ENCODE measurements at places on chromosomes 6 and 20.

DNA sequence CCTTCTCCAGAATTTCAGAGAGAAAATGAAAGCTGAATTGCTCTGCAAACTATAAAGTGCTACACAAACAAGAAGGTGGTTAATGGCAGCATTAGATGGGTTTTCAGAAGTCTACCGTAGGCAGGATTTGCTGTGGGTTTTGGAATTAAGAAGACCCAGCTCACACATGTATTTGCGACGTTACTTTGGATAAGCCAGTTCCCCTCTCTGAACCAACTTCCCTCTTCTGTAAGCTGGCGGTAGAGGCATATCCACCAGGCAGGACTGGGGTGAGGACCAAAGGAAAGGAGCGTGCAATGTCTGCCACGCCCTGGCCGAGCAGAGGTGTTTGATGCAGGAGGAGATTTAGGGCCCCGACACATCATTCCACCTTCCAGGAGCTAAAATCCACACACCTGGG is 6.9 kb downstream of the RSPO4 start:
- no peak for DNase-seq

DNA sequence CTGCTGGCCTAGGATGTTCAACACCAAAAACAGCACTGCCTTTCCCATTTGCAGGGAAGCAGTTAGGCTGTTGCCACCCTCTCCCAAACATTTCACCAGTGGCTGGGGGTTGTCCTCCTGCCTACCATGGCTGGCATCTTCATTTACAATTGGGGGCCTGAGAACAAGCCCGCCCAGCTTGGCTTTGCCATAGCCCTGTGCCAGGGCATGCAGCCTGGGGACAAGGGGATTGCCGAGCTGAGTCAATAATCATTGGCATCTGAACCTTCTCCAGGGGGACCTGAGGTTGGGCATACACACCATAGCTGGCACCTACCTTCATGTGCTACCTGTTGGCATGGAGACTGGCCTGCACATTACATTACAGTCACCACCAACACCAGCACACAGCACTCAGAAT is 345.1 kb downstream of the KHDRBS2 start:
- no peak for DNase-seq

DNA sequence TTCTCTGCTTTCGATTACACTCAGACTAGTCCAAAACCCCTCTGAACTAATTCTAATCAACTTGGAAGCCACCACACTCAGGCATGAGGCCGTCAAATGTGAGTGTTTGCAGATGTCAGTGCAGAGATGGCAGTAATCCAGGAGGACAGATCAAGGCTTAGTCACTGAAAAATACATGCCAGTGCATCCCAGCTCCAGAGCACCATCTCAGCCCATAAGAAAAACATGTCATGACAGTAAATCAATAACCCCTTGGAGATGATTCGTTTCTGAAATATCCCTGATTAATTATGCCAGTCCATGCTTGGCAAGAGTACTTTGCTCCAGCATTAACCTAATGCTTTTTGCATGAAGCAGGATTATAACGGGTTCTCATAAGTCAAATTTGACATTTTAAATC is 179.5 kb downstream of the ADAT2 start:
- DNase-seq, result peak; percentile 64

- no peak for DNase-seq
Measured at GRCh38 chr20:9203081-9203447, 134.2 kb downstream of the PLCB4 start.

- DNase-seq, result peak; percentile 31
Measured at GRCh38 chr6:133306931-133307330, 65.8 kb downstream of the EYA4 start.

DNA sequence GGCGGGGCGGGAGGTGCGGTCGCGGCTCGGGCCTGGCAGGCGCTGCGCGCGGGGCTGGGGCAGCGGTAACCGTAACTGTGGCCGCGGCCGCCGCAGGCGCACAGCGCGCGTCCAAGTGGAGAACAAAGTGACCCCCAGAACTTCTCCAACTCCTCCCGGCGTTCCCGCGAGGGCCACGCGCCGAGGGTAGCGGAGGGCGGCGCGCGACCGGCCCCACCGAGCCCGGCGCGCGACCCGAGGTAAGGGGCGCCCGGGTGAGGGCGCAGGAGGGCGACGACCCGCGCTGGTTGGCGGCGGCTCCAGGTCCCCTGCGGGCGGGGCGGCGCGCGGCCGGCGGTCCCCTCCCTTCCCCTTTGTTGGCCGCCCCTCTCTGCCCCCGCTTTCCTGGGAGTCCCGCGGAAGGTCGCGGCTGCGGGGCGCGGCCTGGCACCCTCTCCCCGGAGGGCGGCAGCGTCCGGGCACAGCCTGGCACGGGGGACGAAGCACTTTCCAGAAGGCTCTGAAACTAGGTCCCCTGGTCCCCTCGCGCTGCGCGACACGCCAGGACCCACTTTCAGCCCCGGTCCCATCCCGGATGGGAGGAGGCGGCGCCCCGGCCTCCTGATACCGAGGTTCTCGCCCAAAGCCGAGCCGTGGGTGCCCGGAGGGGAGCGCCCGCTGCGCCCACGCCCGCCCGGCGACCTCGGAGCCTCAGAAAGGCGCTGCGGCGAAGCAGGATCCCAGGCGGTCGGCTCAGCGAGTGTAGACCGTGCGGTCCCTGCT is at the start of gene TIAM2:
Gene TIAM2, plus strand, starts transcription at position 62 of the 762 bp plus-strand sequence. CDS start 133,909 bp downstream, outside the sequence.
- peak; percentile 25 for DNase-seq

- no peak for DNase-seq
Measured at GRCh38 chr20:57217802-57218201, 48.6 kb downstream of the BMP7 start.

DNA sequence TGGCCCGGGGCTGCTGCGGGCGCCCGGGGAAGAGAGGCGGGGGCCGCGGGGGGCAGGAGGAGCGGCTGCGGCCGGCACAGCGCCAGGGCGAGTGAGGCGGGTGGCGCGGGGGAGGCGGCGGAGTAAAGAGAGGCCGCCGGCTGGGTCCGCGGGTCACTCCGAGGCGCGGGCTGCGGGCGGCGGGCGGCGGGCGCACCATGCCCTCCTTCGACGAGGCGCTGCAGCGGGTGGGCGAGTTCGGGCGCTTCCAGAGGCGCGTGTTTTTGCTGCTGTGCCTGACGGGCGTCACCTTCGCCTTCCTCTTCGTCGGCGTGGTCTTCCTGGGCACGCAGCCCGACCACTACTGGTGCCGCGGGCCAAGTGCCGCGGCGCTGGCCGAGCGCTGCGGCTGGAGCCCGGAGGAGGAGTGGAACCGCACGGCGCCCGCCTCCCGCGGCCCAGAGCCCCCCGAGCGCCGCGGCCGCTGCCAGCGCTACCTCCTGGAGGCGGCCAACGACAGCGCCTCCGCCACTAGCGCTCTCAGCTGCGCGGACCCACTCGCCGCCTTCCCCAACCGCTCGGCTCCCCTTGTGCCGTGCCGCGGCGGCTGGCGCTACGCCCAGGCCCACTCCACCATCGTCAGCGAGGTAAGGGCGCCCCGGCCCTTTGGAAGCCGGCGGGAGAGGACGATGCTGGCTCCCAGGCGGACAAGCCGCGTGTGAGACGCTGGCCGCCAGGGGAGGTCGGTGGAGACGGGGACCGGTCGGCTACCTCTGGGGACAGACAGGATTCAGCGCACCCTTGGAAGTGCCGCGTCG is at the start of gene SLC22A3:
Gene SLC22A3, plus strand, starts transcription at position 156 of the 797 bp plus-strand sequence. Its CDS starts 42 bp downstream, at position 198.
- peak; percentile 62 for DNase-seq

- DNase-seq, result no peak
Measured at GRCh38 chr6:167826896-167827582, at the start of gene AFDN. Gene AFDN (plus strand): TSS chr6:167826911. CDS start chr6:167827133, 222 bp downstream.

GRCh38 chr20:47258745-47259695 is 97.5 kb downstream of the ZMYND8 start:
- DNase-seq, result no peak

- no peak for DNase-seq
Measured at GRCh38 chr6:157155804-157156203, 167.5 kb downstream of the TMEM242 start.

- DNase-seq, result no peak
Measured at GRCh38 chr6:25275436-25275835, 3.7 kb upstream of the CARMIL1 start.

DNA sequence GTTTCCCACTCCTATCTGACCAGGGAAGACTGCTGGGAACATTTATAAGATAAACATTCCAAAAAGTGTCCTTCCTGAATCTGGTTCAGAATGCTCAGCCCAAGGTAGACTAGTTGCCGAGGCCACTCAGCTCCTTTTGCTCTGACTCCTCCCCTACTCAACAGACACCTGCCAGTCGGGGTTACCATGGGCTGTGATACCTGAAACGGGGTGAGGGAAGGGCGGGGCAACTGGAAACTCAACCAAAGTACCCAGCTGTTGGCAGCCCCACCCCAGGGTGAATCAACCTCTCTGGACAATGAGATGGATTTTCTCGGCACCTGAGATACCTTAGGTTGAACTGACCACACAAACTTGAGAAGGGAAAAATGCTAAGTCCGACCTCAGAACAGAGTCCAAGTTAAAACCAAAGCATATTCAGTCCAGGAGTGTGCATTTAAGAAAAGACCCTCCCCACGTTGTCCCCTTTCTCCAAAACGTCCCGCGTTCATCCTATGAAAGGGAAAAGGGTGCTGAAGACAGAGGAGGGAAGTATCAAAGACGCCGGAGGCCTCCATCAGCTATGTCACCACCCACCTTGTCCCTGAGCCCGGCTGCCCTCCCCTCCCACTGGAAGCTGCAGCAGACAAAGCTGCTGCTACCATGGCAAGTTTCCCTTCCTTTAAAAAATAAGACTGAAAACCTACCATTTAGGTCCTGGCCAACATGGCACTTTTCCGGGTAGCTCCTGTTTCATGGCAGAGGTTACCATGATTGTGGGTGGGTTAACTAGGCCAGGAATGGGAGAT is 100.1 kb downstream of the SLC23A2 start:
- DNase-seq, result no peak

GRCh38 chr6:12528136-12528535 is 188.4 kb upstream of the PHACTR1 start:
- DNase-seq, result no peak

GRCh38 chr6:13304580-13305260 is 23.6 kb downstream of the TBC1D7 start:
- DNase-seq, result peak; percentile 39

- peak; percentile 2 for DNase-seq
Measured at GRCh38 chr6:126888727-126889725, 229.4 kb upstream of the RSPO3 start.

- DNase-seq, result no peak
Measured at GRCh38 chr6:80789912-80790570, 683.6 kb downstream of the BCKDHB start.

GRCh38 chr6:72622094-72622940 is 453 bp downstream of the KCNQ5 start:
- peak; percentile 51 for DNase-seq

- no peak for DNase-seq
Measured at GRCh38 chr6:84867521-84867920, 103.1 kb upstream of the TBX18 start.

All from brain (organoid and tissue), 16 donors.